ENCODE measurements at places on chromosomes 3 and 15.

DNA sequence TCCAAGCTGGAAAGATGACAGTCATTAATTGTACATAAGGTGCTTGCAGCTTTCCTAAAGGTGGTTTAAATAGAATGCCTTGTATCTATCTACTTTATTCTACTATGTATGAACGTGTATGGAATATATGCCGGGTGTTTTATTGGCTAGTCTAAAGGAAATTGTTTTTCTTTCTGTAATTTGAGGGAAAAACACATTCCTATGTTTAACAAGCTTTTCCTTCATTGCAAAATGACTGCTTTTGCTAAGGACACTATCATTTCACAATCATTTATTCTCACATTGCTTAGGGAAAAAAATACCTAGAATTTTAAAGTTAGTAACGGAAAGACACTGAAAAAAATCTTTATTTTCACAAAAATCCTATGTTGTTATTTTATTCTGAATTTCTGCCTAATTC lies 141.7 kb downstream of the WDR76 start:
- DNase-seq = no peak

DNA sequence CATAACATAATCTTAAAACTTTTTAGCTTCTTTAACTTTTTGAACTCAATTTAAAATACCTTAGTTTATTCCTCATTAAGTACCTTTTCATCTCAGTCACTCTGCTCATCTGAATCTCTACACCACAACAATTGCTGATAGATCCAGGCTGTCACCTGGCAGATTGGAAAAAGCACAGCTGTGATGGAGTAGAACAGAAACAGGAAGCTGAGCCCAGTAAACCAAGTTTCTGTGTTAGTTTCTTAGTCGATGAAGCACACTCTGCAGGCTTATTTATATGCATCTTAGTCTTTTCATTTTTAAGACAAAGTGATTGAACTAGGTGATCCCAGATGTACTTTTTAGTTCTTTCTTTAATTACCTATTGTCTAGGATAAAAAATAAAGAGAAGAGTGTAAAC lies 1398.0 kb upstream of the ALCAM start:
- DNase-seq = no peak

DNA sequence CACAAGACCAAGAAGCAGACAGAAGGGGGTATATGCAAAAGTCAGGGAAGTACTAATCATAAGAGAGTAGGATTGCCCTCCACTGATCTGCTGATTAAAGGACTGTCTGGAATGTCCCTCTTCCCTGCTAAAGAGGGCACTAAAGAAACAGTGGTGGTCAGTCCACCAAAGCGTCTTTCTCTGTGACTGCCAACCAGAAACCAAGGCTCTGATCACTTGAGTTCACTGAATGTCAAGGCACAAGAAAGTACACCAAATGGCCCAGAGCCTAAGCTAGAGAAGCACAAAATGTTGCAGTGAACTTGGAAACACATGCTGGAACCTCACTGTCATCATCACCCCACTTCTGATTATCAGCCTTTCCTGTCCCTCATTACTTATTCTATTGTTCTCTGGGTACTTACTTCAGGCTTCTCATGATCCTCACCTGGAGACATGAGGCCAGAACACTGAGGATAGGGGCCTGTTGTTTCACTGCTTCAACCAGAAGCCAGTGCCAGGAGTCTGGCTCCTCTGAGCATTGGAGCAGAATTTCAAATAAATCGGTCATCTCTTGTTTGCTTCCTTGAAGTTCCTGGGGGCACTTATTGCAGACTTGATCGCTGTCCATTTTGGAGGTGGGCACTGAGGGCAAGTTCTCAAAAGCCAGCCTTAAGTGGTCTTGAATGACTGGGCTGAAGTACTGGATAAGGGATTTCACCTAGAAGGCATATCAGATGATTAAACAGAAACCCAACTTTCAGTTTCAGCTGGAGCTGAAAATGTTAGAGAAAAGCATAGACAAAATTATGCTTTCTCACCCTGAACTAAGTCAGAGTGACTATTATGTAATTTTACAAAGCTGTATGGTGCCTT lies 58.9 kb downstream of the EIF3J start:
- no peak for DNase-seq

DNA sequence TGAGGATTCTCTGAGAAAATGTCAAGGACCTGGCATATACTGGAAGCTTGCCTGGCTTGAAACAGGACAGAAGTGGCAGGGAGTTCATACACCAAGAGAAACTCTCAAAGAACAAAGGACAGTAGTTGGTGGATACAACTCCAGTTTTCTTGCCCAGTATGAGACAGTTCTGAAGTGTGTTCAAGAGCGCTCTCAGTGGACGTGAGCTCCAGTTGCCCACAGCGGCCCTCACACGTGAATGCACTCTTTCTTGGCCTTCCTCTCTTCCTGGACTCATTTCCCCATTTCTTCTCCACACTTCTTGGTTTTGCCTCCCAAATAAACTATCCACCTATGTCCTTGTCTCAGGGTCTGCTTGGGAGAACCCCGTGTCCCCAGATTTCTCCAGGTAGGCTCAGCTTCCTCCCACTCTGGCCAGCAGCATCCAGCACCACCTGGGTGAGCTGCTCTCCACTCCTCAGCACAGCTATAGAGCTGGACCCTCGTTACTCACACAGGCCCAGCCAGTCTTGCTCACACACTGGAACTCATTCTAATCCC lies 54.5 kb downstream of the DCLK3 start:
- DNase-seq = no peak

GRCh38 chr15:96670389-96670788 lies 339.9 kb downstream of the NR2F2 start:
- DNase-seq = no peak

GRCh38 chr3:23325466-23326065 lies 122.4 kb downstream of the UBE2E2 start:
- no peak for DNase-seq

DNA sequence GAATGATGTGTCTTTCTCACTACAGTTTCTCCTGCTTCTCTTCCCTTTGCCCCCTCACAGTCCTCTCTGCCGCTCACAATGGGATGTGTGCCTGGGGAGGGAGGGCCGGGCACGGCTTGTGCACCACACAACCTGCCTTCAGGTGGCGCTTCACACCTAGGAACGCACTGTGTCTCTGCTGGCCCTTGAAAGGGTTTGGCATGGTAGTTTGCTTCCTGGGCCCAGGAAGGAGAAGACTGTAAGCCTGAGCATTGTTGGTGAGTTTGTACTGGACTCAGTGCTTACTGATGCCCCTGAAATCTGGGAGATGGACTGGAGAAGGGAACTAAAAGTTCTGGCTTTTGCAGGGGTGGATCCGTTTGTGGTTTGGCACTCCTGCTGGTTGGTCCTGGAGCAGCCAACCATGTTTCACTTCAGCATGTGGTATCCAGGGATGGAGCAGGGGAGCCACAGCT lies 9.2 kb downstream of the ALPK3 start:
- DNase-seq = peak; percentile 62

DNA sequence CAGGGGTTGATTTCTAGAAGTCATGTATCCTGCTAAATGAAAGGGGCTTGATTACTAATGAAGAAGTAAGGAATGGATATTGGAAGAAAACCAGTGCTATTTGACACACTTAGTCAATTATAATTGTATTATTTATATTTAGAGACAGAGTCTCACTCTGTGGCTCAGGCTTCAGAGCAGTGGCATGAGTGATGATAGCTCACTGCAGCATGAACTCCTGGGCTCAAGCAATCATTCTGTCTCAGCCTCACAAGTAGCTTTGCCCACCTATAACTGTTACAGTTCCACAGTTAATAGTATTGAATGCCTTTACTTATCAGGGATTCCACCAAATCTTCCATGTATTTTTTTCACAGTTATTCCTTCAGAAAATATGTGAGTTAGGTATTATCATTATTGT lies 432.0 kb upstream of the TGFBR2 start:
- DNase-seq = no peak

DNA sequence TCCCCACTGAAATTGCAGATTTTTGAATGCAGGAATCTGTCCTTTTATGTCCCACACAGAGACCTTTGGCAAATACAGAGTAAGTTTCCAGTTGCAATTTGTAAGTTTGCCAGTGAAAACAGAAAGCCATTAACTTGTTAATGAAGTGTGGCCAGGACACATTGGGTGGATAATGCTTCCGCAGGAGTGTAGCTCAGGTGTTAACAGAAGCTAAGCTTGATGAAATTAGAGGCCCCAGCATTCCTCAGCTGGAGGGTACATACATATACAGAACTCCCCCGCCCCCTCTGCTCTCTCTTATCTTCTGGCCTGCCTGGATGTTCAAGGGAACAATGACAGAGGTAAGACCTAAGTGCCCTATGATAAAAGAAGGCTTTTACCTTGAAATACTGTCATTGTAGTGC lies 8.1 kb upstream of the LRRC2 start:
- no peak for DNase-seq

DNA sequence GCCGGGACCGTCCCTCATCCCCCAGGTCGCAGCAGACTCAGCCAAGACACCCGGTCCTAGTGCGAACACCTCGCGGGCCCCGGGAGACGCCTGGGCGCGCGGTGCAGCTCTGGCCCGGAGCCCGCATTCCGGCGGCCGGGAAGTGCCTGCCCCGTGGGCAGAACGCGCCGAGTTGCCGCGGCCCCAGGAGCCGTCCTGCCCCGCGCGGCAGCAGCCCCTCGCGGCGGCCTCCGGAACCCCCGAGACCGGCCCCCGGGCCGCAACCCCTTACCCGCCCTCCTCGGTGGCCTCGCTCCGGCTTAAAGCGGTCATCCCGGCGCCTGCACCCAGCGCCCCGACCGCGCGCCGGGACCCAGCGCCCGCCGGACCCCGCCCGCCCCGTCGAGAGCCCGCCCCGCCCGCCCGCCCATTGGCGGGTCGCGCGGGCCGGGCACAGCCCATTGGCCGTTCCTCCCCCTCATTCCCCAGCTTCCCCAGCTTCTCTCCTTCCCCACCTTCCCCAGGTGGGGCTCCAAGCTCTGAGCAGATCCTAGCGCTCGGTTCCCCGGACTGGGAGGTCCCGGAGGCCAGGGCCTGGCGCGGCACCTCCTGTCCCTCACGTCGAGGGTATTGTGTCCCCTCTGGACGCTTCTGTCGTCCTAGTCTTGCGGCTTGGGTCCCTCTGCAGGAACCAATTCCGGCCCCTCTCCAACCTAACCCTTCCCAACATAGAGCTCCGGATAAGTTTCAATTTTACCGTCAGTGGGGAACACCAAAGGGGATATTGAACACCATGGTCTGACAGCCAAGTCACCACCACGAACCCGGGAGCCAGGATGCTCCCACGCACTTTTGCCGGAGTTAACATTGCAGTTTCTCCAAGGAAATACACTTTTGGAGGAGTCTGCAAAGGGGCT lies at the start of gene GRAMD2A:
GRAMD2A (minus strand) TSS at position 328 of the 896 bp plus-strand sequence.
- DNase-seq = no peak
